ENCODE measurements at places on chromosomes 11 and 22.

DNA sequence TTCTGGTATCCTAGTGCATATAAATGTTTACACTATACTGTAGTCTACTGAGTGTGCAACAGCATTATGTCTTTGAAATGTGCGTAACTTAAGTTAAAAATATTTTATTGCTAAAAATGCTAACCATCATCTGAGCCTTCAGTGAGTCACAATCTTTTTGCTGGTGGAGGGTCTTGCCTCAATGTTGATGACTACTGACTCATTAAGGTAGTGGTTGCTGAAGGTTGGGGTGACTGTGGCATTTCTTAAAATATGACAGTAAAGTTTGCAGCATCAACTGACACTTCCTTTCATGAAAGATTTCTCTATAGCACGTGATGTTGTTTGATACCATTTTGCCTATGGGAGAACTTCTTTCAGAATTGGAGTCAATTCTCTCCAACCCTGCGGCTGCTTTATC lies 8.5 kb upstream of the CREBZF start:
- DNase-seq = no peak

DNA sequence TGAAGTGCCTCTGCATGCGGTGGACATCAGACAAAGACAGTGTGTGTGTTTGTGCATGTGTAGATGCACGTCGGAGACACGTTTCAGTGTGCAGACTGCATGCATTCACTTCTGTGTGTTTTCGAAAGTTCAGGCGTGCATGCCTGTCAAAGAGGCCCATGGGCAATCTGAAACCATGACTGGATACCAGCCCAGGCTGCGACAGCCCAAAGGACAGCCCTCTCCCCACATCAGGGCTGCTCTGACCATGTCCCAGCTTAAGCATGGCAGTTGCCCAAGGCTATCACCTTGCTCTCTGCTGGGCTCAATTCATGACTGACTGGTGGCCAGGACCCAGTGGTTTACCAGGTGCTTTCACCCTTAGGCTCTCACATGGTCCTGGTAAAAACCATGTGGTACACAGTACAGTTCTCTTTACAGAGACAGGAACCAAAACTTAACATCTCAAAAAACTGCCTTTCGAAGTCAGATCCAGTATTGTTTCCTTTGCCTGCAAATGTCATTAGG lies 423.7 kb upstream of the CADM1 start:
- DNase-seq = no peak

DNA sequence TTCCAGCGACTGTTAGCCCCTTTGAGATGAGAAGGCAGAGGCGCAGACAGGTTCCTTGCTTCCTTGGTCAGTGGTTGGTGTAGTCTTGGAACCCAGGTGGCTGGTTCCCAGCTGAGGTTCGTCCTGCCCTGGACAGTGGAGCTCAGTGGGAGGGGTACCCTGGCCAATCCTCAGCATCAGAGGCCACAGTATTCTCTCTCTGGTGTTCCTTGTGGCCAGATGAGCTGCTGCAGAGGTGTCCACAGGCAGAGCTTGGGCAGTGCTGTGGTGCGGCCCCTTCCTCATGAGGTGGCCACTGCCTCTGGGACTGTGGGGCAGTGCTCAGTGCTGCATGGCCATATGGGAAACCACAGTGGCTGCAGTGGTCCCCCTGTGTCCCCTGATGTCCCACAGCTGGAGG lies 61.8 kb downstream of the CTTN start:
- no peak for DNase-seq

GRCh38 chr11:6618117-6619003 lies 862 bp downstream of the TPP1 start:
- DNase-seq = no peak

DNA sequence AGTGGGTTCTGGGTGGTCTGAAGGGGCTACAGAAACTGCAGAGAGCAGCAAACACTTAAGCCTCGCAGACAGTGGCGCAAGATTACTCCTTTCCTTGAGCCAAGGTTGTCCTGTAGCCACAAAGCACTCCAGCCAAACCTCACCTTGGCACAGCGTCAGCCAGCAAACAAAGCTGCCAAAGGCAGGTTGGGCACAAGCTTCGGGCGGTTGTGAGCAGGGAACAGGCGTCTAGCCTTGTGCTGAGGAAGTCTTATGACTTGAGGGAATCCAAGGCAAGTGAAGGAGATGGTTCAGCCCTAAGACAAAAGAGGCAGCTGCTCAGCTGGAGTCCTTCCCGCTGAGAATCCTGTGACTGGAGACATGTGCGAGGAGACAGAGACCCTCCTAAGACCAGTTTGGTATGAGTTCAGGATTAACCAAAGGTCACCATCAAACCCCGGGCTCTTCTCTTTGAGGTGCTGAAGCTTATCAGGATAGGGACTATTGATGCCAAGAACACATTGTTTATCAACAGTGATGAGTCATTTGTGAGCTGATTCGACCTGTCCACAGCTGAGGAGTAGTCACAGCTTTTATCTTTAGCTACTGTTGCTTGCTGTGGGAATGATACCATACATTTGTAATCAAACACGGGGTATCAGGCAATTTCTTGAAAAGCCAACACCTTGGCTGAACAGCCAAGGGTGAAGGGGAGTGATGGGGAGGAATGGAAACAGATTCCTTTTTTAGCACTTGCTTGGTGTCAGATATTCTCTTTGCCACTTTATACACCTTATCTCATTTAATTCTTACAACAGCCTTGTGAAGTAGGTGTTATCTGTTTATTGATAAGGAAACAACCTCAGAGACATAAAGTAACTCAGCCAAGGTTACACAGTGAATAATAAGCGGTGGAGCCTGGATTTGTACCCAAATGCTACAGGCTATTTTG lies 4.6 kb downstream of the ADM start:
- no peak for DNase-seq

GRCh38 chr22:44859641-44860040 lies 107.3 kb downstream of the ARHGAP8 start:
- DNase-seq = no peak

- DNase-seq = no peak
These were observed 332 bp downstream of the TEAD1 start for GRCh38 chr11:12674571-12674935.

DNA sequence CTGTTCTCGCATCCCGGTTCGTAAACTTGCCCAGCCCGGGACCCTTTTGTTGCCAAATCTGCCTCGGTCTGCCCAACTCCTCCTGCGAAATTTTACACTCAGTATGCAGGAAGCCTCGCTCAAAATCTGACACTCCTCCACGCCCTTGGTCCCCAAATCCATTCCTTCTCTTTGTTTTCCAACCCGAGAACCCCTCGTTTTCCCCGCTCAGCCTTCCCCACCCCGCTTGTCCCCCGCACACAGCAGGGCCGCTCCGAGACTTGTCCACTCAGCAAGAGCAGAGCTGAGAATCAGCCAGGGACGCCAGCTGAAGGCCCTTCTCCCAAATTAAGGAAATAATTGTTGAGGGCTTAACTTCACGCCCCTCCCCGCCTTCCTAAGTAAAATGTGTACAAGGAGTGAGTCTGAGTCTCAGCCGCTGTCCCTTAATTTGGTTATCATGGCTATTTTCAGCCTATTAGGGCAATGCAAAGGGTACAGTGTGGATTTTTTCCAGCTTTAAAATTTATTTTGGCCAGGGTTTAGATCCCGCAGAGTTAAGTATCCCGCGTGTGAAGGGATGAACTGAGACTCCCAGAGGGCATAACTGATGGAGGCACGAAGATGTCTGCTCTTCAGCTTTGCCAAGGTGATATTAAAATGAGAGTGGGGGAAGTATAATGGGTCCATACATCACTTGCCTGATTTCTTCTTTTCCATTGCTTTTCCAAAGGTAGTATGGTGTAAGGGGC lies 581 bp upstream of the FBXO3 start:
- DNase-seq = no peak

DNA sequence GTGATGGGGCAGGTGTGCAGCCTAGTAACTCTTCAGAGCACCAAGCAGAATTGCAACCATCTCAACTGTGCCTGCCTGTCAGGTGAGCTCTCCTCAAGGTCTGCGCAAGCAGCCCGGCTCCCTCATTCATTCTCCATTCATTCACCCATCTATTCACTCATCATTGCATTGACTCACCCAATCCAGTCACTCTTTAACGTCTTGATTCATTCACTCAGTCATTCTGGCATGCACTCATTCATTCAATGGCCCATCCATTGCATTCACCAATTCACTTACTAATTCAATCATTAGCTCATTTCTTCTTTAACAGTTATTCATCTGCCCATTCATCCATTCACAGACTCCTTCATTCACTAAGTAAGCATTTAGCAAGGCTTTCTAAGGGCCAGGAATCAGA lies 111.8 kb downstream of the PDE2A start:
- no peak for DNase-seq

DNA sequence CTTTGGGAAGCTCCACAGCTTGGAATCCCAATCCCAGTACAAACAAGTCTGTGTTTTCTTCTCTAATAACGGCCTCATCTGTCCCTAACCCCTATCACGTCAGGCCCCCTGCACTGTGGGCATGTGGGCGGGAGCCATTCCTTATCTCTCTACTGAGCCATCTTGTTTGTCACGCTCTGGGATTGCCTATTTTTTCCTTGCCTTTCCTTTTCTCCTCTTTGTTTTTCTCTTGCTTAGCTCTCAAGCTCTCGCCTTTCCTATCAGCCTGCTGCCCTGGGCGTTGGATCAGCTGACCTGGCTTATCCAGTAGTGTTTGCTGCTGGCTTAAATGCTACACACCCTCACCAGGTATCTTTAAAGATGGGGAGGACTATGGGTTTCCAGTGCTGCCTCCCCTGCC lies 35.8 kb downstream of the ARHGAP1 start:
- DNase-seq = no peak

- no peak for DNase-seq
These were observed 390.1 kb upstream of the B3GAT1 start for GRCh38 chr11:134802116-134802515.

- DNase-seq = no peak
These were observed 733.7 kb downstream of the NELL1 start for GRCh38 chr11:21403069-21403468.
